ENCODE measurements at places on chromosomes 3 and 15.

- H3K27ac ChIP-seq, result no peak overlapping the region
- H3K36me3 ChIP-seq, result no peaks in the 10 kb centered on the region
- peaks cover 32% of the 10 kb centered on the region for H3K27me3 ChIP-seq
- no peak for DNase-seq
- no peak overlapping the region for H3K4me3 ChIP-seq
Observed at GRCh38 chr15:59444081-59444835, 6.3 kb downstream of the FAM81A start.

DNA sequence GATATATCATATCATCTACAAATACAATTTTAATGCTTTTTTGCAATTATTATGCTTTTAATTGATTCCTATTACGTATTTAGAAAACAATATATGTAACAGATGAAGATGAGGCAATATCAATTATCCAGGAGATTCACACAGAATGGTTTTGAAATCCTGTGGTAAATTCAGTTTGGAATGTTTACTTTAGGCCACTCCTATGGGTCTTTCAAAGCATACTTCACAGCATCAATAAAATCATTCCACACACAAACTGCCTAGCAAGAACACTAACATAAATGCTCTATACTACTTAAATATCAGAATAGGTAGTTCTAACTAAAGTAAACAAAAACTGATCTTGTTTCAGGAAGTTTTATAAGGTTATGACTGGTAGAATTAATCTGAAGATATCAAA is 90.5 kb downstream of the FAM227B start:
- no peak overlapping the region for H3K27ac ChIP-seq
- H3K27me3 ChIP-seq, result no peaks in the 10 kb centered on the region
- no peaks in the 10 kb centered on the region for H3K4me1 ChIP-seq
- no peak for DNase-seq

DNA sequence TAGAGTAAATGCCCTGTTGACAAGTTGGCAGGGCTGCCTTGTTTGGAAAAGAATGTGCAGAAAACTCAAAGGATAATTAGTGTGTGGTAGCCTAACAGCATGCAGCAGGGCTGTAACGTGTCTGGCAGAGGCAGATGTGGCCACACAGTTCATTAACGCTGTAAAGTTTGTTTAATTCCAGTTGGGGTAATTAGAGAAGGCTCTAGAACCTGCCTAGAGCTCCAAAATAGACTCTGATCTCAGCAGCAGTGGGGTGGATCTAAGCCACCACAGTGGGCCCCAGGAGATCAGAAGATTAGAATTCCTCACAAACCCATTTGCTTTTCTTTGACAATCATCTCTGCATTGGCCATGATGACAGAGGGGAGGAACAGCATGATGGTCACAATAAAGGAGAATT is 65.1 kb upstream of the LEKR1 start:
- peak overlapping the region; percentile 10 for H3K27ac ChIP-seq
- no peaks in the 10 kb centered on the region for H3K27me3 ChIP-seq
- H3K4me1 ChIP-seq, result peaks cover 11% of the 10 kb centered on the region
- DNase-seq, result peak; percentile 43
- H3K36me3 ChIP-seq, result no peaks in the 10 kb centered on the region
- H3K4me3 ChIP-seq, result no peak overlapping the region

GRCh38 chr15:101161656-101162055 is 90.2 kb downstream of the CHSY1 start:
- DNase-seq, result no peak
- H3K4me1 ChIP-seq, result peaks cover 36% of the 10 kb centered on the region
- no peaks in the 10 kb centered on the region for H3K36me3 ChIP-seq
- no peak overlapping the region for H3K4me3 ChIP-seq

- H3K27ac ChIP-seq, result no peak overlapping the region
- no peaks in the 10 kb centered on the region for H3K27me3 ChIP-seq
- H3K4me1 ChIP-seq, result peaks cover 18% of the 10 kb centered on the region
- no peaks in the 10 kb centered on the region for H3K36me3 ChIP-seq
- no peak overlapping the region for H3K4me3 ChIP-seq
Observed at GRCh38 chr3:37925157-37925556, 63.5 kb downstream of the CTDSPL start.

DNA sequence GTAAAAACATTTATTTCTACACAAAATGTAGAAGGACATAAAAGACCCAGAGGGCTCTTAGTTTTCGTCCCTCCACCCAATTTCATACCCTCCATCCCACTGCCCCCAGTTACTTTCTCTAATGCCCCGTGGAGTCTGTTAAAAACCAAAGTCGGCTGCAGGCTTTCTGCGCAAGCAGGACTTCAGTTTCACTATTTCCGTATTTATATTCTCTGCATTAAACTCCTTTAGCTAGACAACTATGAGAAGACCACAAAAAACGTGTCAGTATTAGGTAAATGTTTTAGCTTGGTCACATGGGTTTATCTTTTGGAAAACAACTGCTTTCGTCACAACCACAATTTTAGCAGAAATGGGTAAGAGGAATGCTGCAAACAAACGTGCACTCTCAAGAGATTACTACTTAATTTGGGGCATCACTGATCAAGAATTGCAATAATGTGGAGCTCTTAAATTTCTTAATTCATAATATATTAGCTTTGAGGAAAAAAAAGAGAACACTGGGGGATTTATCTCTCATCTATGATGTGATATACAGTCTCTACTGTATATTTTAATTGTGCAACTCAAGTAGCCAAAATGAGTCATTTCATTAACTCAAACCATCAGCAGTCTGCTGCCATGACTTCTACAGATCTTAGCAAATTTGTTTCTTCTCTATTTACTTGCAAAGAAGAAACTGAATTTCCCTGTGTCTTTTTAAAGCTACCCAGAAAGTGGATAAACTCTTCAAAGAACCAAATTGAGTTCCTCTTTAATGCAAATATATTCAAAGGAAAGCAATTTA is 740 bp upstream of the NSMCE3 start:
- peak overlapping the region; percentile 91 for H3K4me3 ChIP-seq
- peak overlapping the region; percentile 92 for H3K27ac ChIP-seq
- no peaks in the 10 kb centered on the region for H3K27me3 ChIP-seq
- peaks cover 7% of the 10 kb centered on the region for H3K4me1 ChIP-seq
- DNase-seq, result peak; percentile 26
- no peaks in the 10 kb centered on the region for H3K36me3 ChIP-seq

DNA sequence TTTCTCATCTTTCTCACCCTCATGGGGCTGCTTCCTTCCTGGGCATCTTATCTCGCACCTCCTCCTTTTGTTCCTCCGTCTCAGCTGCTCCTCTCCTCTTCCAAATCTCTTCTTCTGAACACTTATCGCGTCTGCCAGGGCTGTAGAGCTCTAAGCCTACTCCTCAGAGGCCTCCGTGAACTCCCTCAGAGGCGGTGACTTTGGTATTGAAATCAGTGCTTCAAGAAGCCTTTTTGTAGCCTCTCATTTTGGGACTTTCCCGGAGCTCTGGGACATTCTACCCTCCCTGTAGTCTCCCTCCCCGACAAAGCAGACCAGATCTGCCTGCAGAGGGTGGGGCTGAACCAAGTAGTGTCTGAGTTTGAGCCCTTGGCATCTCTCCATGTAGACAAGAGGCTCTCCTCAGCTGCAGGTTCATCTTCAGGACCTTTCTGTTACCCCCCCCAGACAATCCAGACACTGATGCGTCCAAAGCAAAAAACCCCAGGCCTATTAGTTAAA is 17.5 kb upstream of the CPNE9 start:
- no peak overlapping the region for H3K27ac ChIP-seq
- H3K4me1 ChIP-seq, result no peaks in the 10 kb centered on the region
- no peak overlapping the region for H3K4me3 ChIP-seq

Data from muscle of leg (tissue), 16 donors.